ENCODE measurements at places on chromosomes 12 and 14.

DNA sequence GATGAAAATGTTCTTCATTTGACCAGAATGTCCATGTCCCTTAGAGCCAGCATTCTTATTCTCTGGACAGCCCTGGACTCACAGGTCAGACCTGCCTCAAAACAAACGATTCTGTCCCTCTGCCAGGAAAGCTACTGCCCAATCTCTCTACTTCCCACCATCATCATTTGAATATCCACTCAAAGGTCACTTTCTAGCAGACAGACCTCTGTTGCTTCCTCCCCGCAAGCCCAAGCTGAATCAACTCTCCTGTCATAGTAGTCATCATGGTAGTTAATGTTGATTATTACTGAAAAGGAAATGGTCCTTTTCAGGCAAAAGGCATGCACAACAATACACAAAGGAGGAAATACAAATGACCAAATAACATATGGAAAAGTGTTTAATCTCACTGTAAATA lies 39.6 kb upstream of the CPM start:
- DNase-seq: no peak

GRCh38 chr12:25264862-25265261 lies 14.1 kb upstream of the KRAS start:
- no peak for DNase-seq

DNA sequence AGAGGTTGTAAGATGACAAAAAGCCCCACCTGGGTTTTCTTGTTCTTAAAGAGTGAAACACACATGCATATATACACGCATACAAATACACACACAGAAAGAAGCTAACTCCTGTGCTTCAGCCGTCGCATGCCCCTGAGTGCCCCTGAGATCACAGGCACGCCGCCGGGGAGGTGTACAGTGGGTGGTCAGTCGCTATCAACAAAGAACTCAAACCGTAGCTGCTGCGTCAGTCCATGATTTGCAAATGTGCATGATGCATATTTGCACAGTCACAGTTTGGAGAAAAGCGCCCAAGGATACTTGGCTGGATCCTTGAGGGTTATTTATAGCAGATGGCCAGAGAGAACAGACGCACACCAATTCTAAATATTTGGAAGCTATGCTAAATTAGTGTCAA lies 206.9 kb downstream of the TMEM132D start:
- DNase-seq: no peak

GRCh38 chr14:69666112-69666511 lies 54.7 kb downstream of the SUSD6 start:
- DNase-seq: no peak

- DNase-seq: no peak
These were observed 185.4 kb downstream of the PPM1H start for GRCh38 chr12:62749586-62749985.

DNA sequence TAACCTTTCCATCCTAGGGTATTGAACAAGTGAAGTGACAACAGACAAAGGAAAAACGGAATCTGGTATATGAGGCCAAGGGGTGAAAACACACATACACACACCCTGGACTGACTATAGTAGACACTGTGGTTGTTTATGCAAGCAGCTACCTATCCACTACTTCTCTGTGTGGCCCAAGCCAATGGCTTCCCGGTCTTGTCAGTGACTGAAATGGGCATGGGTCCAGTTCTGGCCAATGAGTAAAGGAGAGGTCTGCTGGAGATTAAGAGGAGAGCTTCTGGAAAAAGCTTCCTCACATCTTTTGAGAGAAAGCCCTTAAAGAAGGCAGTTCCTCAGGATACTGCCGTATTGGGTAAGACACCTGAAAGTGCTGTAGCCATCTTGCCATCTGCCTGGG lies 19.3 kb downstream of the MBIP start:
- DNase-seq: no peak

- DNase-seq: no peak
These were observed 211.8 kb downstream of the MSRB3 start for GRCh38 chr12:65490250-65490649.

- peak; percentile 75 for DNase-seq
These were observed 20.6 kb upstream of the ITGA5 start for GRCh38 chr12:54439521-54440255.

- peak; percentile 15 for DNase-seq
These were observed 405.6 kb downstream of the GXYLT1 start for GRCh38 chr12:41739066-41739465.

DNA sequence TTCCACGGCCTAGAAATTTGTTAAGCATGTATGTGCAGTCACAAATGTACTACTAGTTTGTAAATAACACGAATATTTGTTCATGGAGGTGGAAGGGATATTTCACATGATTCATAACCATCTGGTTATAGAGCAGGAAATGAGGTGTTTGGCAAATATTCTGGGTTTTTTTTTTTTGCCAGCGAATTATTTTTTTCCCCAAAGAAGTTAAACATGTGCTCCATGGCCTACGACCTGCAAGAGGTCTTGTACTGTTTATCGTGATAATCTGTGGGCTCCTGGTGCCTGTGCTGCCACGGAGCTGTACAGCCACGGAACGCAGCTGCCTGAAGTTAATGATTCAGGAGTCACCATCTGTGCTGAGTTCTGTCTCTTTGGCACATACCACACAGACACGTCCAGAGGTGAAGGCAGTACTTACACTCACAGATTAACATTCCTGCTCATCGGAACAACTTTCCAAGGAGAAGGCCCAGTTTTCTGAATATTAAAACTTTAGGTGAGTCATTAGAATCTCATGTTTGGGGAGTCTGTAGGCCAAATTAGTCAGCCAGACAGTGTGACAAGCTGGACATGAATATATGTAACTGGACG lies 156.3 kb downstream of the TMX1 start:
- DNase-seq: no peak

GRCh38 chr14:88181072-88181471 lies 142.0 kb downstream of the KCNK10 start:
- DNase-seq: peak; percentile 58

- DNase-seq: no peak
These were observed 33.5 kb downstream of the TSHR start for GRCh38 chr14:80988735-80989429.

GRCh38 chr12:90947869-90948268 lies 7.1 kb downstream of the CCER1 start:
- DNase-seq: no peak

All from mesendoderm (in vitro differentiated cells).